SK-N-SH treated with all-trans-retinoic acid at 6 μM for 48 hours (cell line): ENCODE measurements at places on chromosomes 6 and 20.

GRCh38 chr20:47857569-47858464 is 72.5 kb upstream of the SULF2 start:
- ATAC-seq, result no peak

DNA sequence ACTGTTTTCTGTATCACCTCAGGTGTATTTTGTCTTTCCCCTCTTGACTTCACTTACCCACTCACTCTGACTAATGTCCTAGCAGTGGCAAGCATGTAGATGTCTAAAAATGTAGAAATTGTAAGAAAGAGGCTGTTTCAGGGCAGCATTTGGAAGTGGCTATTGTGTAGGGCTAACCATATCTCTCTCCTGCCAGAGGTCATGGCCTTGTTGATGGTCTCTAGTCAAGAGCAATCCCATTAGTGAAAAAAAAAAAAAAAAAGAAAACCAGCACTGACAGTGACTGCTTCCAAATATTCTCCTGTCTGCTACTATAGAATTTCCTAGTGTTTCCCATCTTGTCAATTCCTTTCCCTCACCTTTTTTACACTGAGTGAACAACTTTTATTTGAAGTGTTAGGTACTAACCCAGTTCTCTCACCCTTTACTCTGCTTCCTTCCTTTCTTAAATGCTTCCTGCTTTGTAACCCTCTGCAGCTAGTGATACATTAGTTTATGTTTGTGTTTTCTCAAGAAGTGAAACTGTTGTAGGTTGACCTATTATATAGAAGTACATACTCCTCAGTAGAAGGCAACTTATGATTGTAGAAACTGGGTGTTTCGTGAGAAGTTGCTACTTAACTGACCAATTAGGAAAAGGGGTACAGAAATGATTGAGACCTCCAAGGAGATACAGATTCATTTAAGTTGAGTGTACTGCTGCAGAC is 174.1 kb upstream of the PTPRK start:
- ATAC-seq, result no peak

DNA sequence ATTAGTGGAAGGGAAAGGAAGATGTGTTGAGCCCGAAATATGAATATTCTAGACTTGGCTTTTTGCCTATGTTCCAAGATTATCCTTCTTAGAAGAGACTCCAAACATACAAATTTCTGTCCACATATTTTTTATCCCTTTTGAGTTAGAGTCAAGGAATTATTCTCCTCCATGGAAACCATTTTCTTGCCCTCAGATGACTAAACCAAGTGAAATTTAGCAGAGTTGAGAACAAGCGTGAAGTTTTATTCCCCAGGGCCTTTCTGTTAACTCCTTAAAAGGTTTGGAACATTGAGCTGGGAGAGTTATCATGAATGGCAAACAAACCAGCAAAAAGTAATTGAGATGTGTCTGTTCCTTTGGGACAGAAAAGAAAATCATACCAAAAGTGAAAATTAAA is 286.1 kb upstream of the PLCB4 start:
- ATAC-seq, result no peak

DNA sequence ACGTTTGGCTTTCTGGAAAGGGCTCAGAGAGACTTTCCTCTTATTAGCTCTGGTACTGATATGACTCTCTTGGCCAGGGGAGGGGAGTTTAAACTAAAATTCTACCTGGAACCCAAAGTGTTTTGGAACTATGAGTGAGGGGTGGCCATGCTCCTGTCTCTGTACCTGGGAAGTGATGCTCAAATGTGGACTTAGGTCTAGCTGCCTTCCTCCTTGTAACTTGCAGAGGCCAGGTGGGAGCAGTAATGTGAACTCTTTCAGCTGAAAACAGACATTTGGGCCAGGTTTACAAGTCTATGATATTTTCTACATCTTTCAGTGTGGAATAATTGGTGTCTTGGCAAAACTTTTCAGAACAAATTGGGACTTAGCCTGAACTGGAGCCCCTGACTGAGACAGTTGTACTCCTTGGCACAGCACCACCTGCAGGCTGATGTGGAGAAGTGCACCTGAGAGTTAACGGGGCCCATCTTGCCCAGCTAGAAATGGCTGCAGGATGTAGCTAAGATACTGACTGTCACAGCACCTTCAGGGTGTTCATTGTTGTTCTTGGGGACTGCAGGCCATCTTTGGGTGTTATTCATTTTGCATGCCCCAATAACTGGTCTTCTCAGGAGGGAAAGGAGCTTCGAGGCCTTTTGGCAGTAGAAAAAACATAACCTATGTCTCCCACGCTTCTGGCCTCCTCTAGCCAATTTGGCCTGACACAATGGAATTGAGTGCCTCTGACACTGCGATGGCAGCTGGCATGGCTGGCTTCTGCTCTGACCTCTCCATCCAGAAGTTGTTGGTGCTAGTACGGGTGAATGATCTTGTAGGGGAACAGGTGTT is 37.1 kb downstream of the CD109 start:
- peak; percentile 98 for ATAC-seq

DNA sequence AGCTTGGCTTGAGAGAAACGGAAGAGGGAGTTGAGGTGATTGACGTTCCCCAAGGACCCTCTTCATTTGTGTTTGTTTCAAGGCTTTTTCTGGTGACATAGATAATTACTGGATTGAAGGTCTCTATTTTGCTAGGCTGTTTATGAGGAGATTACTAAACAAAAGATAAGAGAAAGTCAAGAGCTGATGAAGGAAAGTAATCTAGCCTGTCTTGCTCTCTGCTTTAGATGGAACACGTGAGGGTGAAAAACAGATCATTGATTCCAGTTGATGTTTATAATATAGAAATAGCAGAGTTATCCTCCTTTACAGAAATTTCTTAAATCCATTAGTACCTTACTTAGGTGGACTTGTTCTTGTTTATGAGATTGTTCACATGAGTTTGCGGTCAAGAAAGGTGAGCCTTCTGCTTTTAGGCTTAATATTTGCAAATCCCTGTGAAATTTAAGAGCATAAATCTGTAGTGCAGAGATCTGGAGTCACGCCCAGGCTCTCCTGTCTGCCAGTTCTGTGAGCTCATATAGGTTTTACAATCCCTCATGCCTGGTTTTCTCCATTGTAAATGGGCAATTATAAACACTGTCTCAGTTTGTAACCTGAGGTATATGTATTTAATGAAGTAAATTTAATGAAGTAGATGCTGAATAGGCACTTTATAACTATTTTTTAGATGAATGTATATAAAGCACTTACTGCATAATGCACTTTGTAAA is 272.8 kb downstream of the NKAIN2 start:
- no peak for ATAC-seq

DNA sequence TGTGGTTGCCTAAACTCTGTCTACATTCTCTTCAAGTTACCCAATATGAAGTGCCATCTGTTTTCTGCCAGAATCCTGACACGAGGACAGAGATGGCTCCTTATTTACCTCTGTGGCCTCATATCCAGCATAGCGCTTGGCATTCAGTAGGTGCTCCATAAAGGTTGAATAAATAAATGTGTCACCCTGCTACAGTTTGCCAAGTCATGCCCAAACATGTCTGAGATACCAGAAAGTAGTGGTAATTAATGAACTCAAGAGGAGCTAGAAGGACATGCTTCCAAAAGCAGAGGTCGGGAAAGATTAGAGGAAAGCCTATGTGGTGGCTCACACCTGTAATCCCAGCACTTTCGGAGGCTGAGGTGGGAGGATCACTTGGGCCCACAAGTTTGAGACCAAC is 30.9 kb upstream of the E2F3 start:
- no peak for ATAC-seq

GRCh38 chr20:16612706-16613105 is 39.5 kb upstream of the KIF16B start:
- ATAC-seq, result no peak

GRCh38 chr6:3376064-3376463 is 80.8 kb downstream of the SLC22A23 start:
- ATAC-seq, result no peak

DNA sequence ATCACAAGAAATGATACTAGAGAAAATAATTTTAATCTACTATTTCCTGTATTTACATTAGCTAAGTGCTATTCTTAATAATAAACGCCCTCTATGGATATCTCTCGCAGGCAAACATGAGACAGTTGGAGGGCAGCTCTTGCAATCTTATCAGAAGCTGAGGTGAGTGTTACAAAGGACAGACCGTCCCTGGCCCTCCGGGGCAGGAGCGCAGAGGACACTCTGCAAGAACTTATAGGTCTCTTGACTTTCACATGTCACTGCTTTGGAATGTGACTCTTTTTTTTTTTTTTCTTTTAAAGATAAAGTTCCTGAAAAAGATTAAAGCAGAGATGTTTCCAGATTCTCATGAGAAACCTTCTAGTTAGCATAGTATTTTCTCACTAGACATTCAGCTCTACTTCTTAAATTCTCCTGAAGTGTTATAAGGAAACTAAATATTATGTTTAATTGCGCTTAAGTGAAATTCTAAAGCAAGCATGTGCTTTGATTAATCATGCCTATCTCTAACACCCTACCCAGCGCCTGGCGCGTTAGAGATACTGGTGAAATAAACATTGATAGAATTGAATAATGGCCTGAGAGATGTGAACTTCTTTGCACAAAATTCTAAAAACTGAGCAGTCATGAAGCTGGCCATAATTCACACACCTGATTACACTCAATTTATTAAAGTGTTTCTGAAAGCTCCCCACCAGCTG is 57.4 kb downstream of the SYTL3 start:
- ATAC-seq, result peak; percentile 68

- peak; percentile 97 for ATAC-seq
Measured at GRCh38 chr6:69835414-69836179, 30.8 kb upstream of the COL19A1 start.

- no peak for ATAC-seq
Measured at GRCh38 chr20:17825252-17825959, 125.6 kb downstream of the BANF2 start.

- no peak for ATAC-seq
Measured at GRCh38 chr6:161522276-161522675, 248.4 kb upstream of the AGPAT4 start.

DNA sequence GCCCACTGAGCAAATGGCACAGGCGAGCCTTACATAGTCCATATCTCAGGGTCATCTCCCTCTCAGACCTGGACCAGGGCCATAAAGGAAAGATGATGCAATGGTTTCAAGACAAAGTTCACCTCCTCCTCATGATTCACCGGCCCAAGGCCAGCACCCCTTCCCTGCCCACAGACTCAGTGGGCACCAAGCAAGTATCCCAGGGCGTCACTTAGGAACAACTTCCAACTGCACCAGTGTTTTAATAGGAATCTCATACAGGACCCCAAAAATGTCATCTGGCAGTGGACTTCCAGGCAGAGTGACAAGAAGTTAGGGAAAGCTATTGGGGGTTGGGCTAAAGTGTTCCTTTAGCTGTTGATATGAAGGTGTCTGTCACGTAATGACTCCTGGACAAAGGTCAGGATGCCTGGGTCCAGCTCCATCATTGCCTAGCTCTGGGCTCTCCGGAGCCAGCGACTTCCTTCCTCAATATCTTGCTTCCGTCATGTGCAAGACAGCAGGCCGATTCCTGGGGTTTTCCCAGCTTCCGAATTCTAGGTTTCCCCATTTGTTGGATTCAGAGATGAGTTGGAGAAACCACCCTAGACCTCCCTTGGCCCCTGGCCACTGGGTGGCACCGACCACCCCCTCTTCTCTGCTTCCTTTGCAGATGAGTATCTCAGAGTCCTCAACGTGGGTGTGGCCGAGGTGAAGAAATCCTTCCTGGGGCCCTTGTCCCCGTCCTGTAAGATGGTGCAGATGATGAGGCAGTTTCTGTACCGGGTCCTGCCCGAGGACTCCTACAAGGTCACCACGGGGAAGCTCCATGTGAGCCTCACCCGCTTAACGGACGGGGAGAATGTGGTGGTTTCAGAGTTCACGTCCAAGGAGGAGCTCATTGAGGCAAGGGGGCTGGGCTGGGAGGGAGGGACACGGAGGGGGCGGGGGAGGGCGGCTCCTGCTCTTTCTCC is 21.1 kb downstream of the PNPLA1 start:
- no peak for ATAC-seq

DNA sequence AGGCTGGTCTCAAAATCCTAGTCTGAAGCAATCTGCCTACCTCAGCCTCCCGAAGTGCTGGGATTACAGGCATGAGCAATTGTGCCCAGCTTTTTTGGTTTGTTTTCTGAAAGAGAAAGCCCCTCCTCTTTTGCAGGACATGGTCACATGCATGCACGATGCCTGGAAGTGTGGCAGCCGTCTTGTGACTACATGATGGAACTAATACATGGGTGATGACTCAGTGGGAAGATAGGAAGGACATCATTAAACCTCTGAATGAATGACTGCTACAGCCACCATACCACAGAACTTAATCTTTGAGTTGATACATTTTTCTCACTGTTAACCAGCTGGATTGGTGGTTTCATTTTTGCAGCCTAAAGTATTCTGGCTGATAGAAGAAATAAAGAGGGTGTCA is 13.4 kb upstream of the CTNNBL1 start:
- no peak for ATAC-seq

DNA sequence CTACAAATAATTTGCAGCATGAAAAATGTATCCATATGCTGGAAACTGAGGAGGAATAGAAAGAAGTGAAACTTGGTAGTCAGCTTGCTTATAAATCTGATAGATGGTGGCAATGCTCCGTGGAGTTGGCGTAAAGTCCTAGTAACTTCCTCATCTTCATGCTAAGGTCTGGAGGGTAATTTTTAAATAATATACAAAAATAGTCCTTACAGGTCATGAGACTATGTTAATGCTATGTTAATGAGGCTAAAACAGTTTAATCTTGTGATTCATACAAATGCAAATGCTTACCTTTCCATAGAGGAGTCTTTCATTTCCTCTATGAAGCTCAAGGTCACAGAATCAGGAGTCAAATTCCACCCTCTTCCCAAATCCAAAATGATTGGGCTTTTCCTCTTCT is 9.4 kb upstream of the CRIP3 start:
- ATAC-seq, result no peak

GRCh38 chr20:17327185-17328148 is 100.6 kb downstream of the PCSK2 start:
- ATAC-seq, result no peak

DNA sequence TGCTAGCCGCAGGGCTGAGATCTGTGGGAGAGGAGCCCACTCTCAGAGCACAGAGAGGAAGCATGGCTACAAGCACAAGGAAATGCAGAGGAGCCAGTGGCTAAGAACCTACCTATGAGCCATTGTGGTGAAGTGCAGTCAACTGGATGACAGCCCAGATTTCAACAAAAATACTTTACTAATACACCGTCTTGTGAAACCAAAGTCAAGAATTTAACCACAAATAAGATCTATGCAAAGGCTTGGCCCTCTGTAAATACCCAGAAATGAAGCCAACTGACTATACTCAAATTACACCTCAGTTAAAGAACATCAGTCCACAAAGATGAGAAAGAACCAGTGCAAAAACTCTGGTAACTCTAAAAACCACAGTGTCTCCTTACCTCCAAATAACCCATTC is 40.1 kb upstream of the PTCHD4 start:
- peak; percentile 49 for ATAC-seq

DNA sequence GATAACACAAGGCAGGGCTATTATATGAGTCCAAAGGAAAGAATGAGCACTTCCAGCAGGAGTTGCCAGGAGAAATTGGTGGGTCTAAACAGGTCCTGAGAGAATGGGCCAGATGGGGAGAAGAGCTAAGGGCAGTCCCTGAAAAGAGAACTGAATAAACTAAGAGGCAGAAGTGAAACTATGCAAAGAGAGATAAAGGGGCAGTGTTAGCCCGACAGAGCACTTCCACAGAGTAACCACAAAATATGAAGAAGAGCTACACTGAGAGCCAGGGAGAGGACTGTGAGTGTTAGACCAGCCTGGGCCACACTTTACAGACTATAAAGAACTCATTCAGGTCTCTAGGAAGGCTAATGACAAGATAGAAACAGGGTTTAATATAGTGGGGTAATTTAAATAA is 43.8 kb downstream of the RALGAPA2 start:
- no peak for ATAC-seq
